AG08395 (cell line): ENCODE measurements at places on chromosomes 6 and 20.

DNA sequence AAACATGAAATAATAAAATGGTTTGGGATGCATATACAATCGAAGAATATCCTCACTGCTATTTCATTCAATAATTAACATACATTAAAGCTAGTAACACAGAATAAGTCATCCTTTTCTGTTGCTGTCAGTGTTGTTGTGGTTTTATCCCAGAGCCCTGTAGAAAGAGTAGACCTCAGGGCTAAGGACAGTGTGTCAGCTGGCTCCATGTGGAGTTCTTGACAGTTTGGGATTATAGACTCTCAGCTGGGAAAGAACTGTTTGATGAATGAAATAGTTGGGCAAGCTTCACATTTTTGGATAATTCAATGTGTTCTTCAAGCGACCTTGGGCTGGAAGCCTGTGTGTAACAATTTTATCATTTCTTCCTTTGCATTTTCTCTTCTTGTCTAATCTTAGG is 10.1 kb downstream of the UTRN start:
- no peak for DNase-seq

DNA sequence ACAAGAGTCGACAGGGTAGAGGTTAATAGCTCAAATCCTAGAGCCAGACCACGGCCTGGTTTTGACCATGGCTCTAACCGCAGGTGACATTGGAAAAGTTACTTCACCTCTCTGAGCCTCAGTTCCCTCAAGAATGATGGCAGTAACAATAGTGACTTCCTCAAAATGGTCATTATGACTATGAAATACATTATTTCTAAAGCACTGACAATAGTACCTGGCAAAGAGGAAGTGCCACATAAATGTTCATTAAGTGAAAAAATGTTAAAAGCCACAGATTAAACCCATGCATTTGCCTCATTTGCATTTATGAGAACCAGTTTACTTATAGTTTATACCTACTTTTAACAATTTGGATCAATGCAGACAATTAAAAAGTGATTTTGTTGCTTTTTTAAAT is 12.3 kb downstream of the BTBD3 start:
- no peak for DNase-seq

- no peak for DNase-seq
Measured at GRCh38 chr6:40803897-40804702, 216.9 kb upstream of the LRFN2 start.

GRCh38 chr6:29631209-29631810 is 1.7 kb downstream of the GABBR1 start:
- DNase-seq, result no peak

DNA sequence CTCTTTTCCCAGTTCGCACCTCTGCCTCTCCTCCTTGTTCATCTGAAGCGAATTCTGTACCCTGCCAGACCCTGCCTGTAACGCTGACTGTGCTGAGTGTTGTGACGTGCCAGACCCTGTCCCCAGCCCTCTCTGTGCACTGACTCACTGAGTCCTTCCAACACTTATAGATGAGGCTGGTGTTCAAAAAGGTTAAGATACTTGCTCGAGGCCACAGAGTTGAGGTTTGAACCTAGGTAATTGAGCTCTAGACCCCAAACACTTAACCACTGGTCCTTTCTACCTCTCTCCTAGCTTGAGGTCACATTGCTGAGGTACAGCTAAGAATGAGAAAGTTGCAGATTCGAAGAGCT is 45.7 kb upstream of the NEDD9 start:
- no peak for DNase-seq

DNA sequence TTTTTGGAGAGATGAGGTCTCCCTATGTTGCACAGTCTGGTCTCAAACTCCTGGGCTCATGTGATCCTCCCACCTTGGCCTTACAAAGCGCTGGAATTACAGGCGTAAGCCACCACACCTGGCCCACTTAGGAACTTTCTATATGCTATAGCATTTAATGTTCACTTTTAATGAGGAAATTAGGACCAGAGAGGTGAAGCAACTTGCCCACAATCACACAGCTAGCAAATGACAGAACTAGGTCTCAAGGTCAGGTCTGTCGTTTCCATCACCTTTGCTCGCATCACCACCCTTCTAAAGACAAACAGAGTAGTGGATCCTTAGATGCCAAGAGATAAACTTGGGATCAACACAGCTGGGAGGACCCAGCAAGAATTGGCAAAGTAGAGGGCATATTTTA is 381.7 kb downstream of the CD83 start:
- DNase-seq, result no peak

- DNase-seq, result no peak
Measured at GRCh38 chr6:85473748-85474147, 23.9 kb downstream of the NT5E start.

DNA sequence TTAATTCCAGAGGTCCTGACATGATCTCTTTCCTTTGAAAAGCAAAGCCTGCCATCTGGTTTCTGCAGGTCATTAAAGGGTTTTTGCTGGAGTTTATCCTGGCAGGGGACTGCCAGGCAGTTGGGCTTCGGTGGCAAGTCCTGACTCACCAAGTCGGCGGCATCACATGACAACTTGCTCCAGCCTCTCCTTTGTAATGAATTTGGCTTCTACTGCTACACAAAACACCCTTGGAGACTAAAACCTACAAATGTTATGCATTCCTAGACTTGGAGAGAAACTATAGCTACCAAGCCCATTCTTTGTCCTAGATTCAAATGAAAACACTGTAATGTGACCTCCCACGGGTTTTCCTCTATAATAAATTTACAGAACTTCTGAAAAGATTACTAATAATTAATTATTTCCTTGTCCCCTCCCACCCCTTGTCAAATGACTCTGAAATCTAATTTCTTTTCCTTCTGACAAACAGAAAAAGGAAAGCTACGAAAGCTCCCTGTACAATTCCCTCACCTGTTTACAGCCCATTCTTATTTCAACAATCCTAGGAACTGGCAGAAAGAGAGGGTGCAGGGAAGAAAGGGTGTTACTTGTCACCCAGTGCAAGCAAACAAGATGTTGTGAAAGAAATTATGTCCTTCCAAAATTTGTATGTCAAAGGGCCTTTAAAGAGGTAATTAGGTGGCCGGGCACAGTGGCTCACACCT is 62.9 kb downstream of the QRSL1 start:
- DNase-seq, result peak; percentile 79

- no peak for DNase-seq
Measured at GRCh38 chr6:90900034-90900433, 313.2 kb upstream of the MAP3K7 start.

- no peak for DNase-seq
Measured at GRCh38 chr6:165744555-165745228, 81.7 kb upstream of the PDE10A start.

DNA sequence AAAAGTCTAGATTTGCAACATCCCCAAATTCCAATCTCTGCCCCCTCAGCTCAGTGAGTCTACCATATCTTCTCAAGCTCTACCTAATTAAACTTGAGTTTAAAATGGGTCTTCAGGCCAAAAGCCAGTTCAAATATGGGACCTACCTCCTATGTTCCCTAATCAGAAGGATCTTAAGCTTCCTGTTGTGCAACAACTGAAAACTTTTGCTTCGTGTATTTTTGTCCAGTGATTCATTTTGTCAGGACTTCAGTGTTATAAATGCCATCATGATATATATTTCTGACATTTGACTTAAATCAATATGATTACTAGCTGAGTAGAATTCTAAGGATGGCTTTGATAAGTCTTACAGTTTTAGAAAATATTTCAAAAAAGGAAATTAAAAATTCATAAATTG is 622.6 kb upstream of the PTCHD4 start:
- no peak for DNase-seq

GRCh38 chr20:58146746-58147140 is 81.7 kb downstream of the ANKRD60 start:
- no peak for DNase-seq

- no peak for DNase-seq
Measured at GRCh38 chr6:161374971-161375873, 101.4 kb upstream of the AGPAT4 start.
